Stimulated activated CD4-positive, alpha-beta T cell treated with anti-CD3 and anti-CD28 coated beads, Interleukin-1b, Interleukin-23, amount 100 ng/mL, for 4 hours (primary cell): ENCODE measurements at places on chromosomes 7 and 10.

DNA sequence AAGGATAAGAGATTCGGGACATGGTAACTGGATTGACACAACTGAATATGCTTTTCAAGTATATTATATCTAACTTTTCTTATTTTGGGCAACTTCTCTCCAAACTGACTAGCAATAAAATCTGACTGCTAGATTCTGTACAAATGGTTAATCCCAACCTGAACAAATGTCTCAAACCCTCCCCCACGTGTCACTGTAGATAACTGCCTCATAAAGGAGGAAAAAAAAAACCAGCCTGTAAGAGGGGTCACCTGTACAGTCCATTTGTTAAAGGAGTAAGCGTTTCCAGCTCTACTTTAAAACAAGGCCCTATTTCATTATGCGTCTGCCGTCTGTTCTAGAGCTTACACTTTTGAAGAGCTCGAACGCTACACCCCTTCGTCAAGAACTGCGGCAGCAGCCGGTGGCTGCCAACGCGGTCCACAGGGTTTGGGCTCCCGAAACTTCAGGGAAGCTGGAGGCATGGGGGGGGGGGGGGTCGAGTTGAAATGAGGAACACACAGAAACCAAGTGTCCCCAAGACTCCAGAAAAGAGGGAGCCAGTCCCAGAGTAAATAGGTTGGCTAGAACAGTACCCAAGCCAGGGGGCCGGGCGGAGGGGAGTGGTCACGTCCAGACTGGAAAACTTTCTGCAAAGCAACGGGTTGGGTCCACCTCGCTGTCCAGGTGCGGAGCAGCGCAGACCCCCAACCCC lies 492 bp downstream of the COG5 start:
- DNase-seq: no peak

GRCh38 chr7:125033506-125033905 lies 103.9 kb upstream of the POT1 start:
- no peak for DNase-seq

GRCh38 chr7:55092186-55092974 lies 73.6 kb downstream of the EGFR start:
- DNase-seq: no peak

- no peak for DNase-seq
Observed at GRCh38 chr7:43141091-43141490, 28.6 kb downstream of the HECW1 start.

GRCh38 chr7:111012799-111013675 lies 77.9 kb upstream of the LRRN3 start:
- DNase-seq: no peak

DNA sequence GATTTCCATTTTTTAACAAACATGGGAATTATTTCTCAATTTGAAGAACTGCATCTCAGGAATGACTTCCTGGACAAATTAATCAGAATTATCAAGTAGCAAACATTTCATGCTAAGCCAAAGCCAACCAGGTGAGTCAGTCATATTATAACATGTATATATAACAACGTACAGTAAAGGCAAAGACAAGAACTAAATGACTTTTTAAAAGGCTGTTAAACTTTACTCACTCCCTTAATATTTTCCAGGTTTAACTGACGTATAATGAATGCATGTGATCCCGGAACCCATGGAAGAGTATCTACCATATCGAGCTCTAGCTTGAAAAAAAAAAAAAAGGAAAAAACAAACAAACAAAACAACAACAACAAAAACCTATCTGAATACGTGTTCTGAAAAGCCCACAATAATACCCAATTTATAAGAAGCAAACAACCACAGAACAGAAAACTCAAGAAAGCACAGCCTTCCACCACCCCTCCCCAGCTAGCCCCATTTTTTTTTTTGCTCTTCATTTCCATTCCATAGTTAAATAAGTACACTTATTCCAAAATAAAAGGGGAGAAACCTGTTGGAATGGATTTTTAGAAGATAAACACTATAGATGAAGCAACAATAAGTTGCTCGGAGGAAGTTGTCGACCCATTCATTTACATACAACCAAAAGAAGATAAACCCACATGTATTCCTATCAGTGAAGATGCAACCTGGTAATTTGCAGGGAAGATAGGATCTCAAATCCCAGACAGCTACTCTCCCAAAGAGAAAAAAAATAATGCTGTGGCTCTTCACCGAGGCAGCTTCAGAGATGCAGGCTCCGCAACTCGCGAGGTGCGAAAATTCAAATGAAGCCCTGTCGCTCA lies 537 bp downstream of the NAPEPLD start:
- no peak for DNase-seq

DNA sequence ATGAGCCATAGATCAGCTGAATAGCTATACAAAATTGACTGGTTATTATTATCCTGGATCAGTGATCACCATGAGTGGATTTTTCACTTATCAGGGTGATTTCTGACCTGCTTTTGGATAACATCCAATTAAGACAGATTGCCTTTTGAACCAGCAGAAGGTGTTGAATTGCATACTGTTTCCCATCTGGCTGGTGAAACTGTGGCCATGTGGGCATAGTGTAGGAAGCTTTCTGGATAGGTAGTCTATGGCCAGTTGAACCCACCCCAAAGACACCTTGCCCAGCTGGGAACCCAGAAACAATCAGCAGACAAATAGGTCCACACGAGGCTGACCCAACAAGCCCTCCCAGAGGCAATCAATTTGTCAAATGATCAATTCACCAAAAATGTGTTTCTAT lies 29.3 kb downstream of the DNAJC12 start:
- DNase-seq: no peak

GRCh38 chr10:13567030-13567429 lies 19.7 kb upstream of the PRPF18 start:
- no peak for DNase-seq

- DNase-seq: no peak
Observed at GRCh38 chr10:91164520-91165065, 55.9 kb upstream of the PCGF5 start.

- no peak for DNase-seq
Observed at GRCh38 chr10:101572126-101572525, 15.9 kb downstream of the POLL start.

DNA sequence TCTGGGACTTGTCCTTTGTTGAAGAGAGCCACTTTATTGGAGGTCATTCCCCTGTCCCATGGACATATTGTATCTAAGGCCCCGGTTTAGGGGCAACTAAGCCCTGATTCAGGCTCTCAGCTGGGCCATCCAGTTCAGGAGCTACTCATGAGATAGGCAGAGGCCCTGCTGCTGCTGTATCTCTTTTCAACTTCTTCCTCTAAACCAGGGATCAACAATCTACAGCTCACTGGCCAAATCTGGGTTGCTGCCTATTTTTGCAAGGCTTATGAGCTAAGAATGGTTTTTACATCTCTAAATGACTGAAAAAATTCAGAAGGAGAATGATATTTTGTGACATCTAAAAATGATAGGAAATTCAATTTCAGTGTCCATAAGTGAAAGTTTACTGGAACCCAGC lies 166.8 kb upstream of the GLI3 start:
- no peak for DNase-seq

DNA sequence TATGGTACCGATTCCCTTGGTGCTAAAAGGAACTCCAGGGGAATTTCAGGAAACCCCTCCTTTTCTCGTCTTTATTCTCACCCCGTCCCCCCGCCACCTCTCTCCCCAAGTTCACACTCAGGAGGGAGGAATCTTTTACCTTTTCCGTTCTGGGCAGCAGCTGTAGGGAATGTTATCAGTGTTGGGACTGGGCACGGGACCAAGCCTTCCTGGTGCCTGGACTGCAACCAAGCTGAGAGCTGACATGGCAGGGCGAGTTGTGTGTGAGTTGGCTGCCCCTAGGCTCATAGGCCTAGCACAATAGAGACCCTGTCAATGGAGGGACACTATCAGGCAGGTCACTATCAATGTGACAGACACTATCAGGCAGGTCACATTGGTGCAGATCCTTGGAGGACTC lies 121.4 kb downstream of the TCF7L2 start:
- DNase-seq: no peak

DNA sequence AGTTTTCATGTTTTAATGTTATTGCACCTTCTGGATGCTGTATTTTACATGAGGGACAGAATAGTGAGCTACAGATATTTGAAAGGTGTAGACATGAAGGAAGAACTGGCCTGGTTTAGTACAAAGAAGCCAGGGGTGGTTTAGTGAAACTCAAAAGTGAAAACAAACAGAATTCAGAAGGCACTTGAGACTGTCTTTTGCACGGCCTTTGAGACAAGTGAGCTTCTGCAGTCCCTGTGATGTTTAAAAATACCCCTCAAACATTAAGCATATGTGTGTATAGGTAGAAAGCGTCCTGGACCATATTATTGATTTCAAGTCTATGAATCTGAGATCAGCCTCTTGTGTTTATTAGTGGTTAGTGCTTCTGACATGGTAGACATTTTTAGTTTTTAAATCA lies 118.9 kb downstream of the CDK14 start:
- DNase-seq: no peak

GRCh38 chr10:119769886-119770285 lies 44.0 kb downstream of the INPP5F start:
- DNase-seq: no peak

DNA sequence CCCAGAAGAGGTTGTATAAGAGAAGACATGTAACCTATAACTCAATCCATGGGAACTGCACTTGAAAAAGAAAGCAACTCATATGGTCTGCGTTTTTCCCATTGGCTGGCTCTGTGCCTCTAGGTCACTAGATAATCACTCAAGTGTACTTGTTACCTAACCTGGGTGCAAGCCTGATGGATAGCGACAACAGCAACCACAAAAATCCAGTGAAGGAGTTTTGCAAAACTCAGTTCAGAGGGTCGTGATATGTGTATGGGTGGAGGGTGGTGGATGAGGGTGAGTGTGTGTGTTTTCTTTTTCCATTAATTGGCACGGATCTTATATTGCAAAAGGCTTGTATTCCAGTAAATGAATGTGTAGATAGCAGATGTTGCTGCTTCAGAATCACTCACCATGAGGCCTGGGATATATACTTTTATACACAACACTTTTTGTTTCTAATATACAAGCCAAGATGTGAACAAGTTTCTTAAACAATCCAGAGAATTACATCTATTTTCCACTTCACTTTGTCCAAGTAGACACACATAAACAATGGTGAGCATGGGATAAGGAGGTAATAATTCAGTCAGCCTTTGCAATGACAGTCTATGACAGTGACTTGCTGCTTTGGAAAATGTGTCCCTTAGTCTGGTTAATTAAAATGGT lies 286.9 kb upstream of the DKK1 start:
- no peak for DNase-seq

GRCh38 chr7:31763548-31763947 lies 76.5 kb downstream of the PPP1R17 start:
- DNase-seq: no peak

DNA sequence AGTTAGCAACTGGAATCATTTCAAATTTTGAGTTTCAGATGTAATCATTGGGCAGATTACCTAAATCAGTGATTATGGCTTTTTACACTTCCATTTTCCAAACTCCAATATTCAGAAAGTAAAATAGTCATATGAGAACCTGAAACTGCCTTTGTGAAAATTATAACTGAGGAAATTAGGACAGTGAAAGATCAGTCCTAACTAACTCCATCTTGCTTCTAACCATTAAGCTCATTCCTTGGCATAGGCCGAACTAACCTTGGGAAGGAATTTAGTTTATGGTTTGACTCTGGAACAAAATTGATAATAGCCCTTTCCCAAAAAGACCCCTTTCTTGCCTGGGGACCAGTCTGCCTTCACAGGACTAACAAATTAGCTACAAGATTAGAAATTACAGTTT lies 2.2 kb downstream of the CRPPA start:
- DNase-seq: no peak

DNA sequence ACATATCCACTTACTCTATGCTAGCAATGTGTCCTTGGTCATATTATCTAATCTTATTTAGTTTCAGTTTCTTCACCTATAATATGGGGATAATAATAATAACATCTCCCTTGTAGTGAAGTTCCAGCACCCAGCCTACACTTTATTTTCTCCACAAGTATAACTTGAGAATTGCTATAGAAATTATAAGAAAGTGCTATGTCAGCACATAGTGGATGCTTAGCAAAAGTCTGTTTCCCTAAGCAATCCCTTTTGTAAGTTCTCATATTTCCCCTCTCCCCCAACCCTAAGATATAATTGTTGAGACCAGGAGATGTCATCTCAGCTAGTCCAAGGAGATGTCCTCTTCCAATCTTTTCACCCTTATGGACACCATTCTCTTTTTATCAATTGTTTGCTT lies 5.8 kb upstream of the TRUB1 start:
- DNase-seq: no peak

DNA sequence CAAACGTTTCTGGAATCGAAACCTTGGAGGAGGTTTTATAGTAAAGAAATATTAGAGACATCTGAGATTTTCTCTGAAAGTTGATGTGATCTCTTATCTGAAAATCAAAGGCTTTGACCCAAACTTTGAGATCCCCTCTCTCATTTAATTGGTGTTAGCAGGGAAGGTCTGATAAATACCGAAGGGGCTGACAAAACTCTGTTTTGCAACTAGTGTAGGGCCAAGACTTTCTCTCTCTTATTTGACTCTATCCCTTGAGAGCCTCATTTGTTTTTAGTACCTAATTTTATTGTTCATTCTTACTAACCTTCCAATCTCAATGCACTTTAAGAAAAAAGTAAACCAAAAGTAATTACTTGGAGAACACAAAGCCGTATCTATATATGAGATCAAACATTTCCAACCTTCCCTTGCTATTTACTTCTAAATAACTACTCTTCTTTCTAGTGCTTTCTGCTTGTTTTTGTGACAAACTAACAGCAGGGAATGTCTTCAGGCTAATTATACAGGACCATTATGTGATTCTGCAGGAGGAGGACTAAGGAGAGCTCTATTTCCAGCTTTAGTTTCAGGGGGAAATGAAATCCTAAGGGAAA lies 33.4 kb upstream of the NPVF start:
- DNase-seq: no peak

DNA sequence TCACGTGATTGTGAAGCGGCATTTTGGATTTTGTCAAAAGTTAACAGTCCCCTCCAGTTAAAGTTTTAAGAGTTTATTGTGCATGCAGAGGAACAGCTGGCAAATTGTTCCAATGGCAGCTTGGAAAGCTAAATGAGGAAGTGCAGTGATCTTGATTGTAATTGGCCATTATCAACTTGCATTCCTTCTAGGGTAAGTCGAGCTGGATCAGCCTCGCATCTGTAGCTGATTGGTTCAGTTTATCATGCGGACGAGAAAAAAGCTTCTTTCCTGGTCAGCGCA lies 566 bp downstream of the ZNF789 start:
- no peak for DNase-seq

GRCh38 chr7:68224041-68224741 lies 1227.6 kb downstream of the TYW1 start:
- no peak for DNase-seq

- no peak for DNase-seq
Observed at GRCh38 chr7:10930551-10930950, 43.1 kb upstream of the PHF14 start.

DNA sequence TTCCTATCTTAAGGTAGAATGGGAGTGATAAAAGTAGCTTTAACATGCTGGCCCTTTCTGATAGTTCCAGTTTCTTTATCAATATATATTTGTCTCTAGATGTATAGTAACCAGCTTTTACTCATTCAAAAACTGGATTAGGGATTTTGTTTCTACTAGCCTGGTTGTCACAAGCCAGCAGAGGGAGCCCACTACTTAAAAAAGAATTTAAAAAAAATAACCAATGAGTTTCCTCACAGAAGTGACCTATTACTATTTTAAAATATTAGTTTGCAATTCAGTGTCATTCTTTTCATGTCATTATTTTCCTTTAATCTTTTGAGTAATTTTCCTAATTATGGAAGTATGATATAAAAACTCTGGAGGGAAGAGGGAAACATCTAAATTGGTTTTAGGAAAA lies 142.1 kb downstream of the PHTF2 start:
- no peak for DNase-seq

- no peak for DNase-seq
Observed at GRCh38 chr10:88616250-88616977, 29.9 kb downstream of the LIPJ start.
